ENCODE measurements at places on chromosomes 3 and 15. TPM values are rescaled to one million over a fixed set of nuclear protein-coding genes. Genes with fewer than 3 reads are reported as not detected.

Gene INSYN1
- 26.1 TPM for total RNA-seq

Gene CHAC1
- 2.9 TPM for total RNA-seq

Gene ATP10A
- 0.82 TPM for total RNA-seq

Gene HIGD2B
- total RNA-seq: under 0.01 TPM

Gene ANKRD63
- 2.0 TPM for total RNA-seq

Gene SCAANT1
- total RNA-seq: not detected

Gene C3orf52
- total RNA-seq: 0.41 TPM

Measured in frontal cortex (tissue), 4 donors.